ENCODE measurements at places on chromosomes 3 and 15.

DNA sequence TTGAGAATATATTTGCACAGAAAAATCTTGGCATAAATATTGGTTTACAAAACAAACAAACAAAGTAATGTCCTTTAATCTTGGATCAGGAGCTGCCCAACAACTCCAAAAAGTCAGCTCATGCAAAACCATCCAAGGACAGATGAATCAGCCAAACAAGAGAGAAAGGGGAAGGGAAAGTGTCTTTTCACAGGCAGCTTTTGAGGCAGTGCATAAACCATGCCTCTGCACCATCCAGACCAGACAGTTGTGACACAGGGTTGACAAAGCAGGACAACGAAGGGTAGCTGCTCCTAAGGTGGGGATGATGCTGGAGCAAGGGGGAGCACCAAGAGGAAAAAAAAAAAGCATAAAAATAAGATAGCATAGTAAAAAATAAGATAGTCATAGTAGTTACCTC, 8.7 kb downstream of the CD86 start:
- no peak for DNase-seq

GRCh38 chr3:52015438-52016228, 19.9 kb upstream of the RPL29 start:
- no peak for DNase-seq

DNA sequence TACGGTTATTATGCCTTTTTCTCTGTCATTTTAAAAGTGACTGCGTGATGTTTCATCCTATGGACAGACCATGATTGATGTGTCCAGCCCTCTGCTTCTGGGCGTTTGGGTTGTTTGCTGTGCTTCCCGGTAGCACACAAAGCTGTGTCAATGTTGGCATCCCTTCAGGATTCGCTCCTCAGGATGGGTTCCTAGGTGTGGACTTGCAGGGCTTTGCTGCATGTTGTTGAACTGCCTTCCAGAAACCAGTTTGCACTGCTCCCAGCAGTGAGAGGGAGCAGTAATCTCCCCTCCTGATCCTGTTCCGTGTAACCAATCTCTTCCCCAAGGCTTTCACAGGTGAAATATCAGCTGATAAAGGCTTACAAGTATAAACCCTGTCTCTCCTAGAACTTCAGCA, 787 bp downstream of the TRPM1 start:
- no peak for DNase-seq

- no peak for DNase-seq
Measured at GRCh38 chr15:74426404-74427281, 7.1 kb downstream of the SEMA7A start.

DNA sequence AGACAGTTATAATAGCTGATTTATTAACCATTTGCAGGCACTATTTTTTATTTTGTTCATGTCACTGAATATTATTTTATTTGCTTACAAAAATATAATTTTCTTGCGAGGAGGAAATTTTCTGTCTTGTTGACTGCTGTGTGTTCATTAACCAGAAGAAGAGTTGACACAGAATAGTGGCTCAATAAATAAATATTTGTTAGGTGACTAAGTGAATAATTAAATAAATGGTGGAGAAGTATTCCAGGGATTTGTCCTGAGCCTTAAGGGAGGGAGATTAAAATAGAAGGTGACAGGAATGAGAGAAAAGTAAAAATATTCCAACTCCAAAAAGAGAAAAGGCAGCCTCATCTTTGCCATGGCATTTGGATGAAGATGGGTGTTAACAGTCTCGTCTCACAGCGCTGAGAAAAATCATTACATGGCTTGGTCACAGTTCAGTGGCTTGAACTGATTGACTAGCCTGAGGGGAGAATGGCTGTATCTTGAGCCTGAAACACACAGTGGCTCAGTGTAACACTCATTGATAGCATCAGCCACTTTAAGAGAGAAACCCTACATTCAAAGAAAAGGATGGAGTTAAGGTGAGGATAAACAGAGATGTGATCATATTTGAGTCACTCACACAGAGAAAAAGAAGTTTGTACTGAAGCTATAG, 449.9 kb upstream of the NAALADL2 start:
- DNase-seq = no peak

GRCh38 chr3:71393093-71393492, 190.4 kb downstream of the FOXP1 start:
- no peak for DNase-seq

DNA sequence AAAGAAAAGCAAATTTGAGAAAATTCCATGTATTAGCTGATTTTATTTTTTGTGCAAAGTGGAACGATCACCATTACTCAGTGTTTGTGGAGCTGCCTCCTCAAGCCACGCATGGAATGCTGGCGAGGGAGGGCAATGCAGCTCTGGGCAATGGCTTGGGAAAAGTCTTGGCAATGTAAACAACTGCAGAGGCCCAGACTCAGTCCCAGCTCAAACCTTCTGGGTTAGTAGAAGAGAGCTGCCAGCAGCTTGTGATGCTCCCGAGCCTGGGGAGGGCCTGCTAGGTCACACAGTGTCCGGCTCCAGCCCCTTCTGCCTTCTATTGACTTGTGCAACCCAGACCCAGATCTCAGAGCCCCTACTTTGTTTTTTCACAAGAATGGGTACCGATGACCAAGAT, 4.3 kb downstream of the EPHB1 start:
- no peak for DNase-seq

DNA sequence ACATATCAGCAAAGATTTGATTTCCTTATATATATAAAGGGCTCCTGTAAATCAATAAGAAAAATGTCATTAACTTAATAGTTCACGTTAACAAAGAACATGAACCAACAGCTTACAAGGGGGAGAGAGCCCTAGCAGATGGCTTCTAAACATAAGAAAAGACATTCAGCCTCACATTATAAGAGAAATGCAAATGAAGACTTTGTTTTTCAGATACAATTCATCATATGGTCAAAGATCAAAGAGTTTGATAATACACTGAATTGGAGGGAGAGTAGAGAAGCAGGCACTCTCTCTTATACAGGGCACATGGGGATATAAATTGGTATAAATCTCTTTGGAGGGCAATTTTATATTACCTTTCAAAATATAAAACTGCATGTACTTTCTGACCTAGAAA, 21.1 kb downstream of the RBP2 start:
- DNase-seq = no peak

DNA sequence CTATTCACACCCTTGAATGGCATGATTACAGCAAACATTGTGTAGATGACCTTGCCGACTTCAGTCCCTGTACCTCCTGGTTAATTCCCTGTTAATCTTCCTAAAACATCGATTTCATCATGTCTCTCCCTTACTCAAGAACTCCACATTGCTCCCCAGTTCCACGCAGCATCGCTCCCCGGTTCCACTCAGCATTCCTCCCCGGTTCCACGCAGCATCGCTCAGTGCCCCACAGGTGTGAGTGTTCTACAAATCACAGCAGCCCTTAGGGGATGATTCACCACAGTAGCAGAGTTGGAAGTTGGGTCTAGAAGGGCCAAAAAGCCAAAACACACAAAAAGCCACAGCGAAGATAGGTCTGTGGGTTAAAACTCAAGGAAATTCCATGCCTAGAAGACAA, 8.6 kb upstream of the TNK2 start:
- DNase-seq = no peak

GRCh38 chr3:195079636-195080035, 191.3 kb downstream of the XXYLT1 start:
- no peak for DNase-seq

GRCh38 chr3:48592519-48593087, 2.5 kb downstream of the COL7A1 start:
- no peak for DNase-seq

DNA sequence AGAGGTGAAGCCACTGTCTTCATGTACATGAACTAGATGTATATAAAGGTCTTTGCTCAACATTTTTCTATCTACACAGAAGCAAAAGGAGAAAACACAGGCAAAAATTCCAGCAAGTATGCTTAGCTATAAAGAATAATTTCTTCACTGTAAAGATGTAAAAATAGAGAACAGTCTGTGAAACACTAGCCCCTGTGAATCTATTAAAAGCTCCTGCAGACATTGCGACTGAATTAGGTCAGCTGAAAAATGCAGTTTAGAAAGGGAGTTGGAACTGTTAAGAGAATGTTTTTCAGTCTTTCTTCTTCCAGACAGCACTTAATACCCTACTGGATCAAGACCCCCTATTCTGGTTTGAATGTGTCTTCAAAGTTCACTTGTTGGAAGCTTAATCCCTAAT, 291.5 kb downstream of the KBTBD8 start:
- no peak for DNase-seq

GRCh38 chr15:47135267-47135666, 582.0 kb upstream of the SEMA6D start:
- DNase-seq = no peak

- no peak for DNase-seq
Measured at GRCh38 chr3:175198991-175199783, 340.1 kb downstream of the NAALADL2 start.

GRCh38 chr15:57135800-57136199, 217.4 kb downstream of the TCF12 start:
- no peak for DNase-seq

DNA sequence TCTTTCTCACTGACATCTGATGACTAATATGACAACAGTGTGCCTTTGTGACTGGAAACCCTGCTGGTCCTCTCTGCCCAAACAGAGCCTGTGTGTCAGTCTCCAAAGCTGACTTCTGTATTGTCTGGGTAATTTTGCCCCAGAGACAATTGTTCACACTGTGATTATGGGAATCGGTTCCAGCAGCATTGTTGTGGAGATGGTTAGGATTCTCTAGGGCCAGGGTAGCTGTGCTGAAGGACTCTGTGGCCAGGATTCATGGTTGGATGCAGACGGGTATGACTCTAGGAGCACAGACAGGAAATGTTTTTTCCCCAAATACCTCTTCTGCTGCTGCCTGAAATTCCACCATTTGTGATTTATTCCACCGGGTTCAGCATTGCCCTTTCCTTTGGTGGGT, 57.5 kb upstream of the ITGA11 start:
- DNase-seq = no peak

GRCh38 chr3:97793420-97794019, 28.3 kb upstream of the CRYBG3 start:
- DNase-seq = no peak

- no peak for DNase-seq
Measured at GRCh38 chr3:133945381-133946095, 49.9 kb upstream of the RAB6B start.

GRCh38 chr3:45075821-45076625, 49.9 kb downstream of the CLEC3B start:
- no peak for DNase-seq

DNA sequence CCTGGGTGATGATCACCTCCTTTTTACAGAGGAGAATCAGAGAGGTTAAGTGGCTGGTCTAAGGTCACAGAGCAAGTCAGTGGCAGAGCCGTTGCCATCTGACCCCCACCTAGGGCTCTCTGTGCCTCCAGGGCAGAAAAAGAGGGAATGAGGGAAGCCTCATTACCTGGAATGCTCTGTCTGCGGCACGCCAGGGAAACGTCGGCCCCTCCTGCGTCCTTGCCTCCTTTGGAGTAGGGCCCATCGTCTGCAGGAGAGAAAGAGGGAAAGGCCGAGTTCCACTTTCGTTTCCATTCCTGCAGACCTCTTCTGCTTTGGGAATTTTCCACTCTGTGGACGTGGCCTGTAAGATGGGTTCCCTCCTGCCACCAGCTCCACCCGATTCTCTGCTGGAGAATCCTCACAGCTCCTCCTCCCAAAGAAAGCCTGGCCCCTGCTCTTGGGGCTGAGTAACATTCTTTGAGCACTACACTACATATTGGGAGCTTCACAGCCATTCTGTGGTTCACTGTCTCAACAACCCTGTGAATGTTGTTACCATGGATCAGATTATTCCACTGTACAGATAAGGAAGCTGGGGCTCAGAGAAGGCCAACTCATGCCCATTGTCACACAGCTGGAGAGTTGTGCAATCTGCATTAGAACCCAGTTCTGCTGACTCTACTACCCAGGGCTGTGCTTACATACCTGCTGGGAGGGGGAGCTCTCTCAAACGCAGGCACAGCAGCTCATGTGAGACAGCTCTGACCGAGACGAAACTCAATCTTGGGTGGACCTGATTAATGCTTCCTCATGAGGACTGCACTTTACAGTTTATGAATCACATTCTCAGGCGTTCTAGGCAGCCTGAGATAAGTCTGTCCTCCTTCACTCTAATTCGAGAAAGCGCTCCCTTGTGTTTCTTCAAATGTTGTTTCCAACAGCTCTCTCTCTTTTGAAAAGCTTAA, 14.2 kb downstream of the GRIP2 start:
- DNase-seq = no peak

DNA sequence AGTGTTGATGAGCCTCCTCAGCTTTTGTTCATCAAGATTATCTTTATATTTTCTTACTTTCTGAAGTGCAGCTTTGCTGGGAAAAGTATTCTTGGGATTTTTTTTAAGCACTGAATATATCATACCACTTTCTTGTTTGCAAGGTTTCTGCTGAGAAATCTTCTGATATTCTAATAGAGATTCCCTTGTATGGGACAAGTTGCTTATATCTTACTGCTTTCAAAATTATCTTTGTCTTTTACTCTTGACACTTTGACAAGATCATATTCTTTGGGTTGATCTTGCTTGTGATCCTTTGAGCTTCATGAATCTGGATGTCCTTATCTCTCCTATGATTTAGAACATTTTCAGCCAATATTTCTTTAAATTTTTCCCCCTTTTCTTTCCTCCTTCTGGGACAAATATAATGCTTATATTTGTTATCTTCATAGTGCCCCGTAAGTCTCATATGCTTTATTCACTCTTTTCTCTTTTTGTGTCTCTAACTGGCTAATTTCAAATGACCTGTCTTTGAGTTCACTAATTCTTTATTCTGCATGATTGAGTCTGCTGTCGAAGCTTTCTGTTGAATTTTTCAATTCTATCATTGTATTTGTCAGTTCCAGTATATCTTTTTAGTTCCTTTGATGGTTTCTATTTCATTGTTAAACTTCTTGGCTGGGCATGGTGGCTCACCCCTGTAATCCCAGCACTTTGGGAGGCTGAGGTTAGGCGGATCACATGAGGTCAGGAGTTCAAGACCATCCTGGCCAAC, 211.4 kb upstream of the MANF start:
- DNase-seq = no peak

DNA sequence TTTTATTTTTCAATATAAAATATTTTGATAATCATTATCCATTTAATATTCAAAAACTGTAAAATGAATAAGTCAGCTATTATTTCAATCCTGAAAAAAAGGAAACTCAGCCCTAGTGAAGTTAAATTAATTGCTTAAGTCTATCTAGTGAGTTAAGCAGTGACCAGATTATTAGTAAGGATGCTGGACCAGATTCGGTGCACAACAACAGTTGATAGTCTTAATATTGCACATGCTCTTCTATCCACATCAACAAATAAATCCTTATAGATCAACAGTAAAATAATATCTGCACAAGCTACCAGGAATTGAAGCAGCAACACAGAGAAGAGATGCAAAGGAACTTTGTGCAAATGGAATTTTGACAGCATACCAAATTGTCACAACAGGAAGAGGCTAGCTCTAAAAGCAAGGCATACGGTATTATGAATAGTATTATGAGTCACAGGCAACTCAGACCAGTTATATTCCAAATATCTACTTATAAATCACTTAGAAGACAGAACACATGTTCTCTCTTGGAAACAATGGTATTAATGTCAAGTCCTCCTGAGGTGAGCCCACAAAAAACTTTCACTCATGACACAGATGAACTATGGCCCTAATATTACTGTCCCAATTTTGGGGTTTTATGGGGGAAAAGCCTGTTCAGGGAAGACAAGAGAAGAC, 24.9 kb downstream of the VPS13C start:
- no peak for DNase-seq

- no peak for DNase-seq
Measured at GRCh38 chr3:106371221-106371970, 502.6 kb upstream of the CBLB start.

GRCh38 chr15:55194256-55194655, 2.5 kb downstream of the RSL24D1 start:
- DNase-seq = no peak

GRCh38 chr3:113312416-113312815, 101.1 kb downstream of the BOC start:
- DNase-seq = no peak
